Esophagus muscularis mucosa (tissue), 4 donors: ENCODE measurements at places on chromosomes 6 and 20. TPM values are rescaled to one million over a fixed set of nuclear protein-coding genes. Genes with fewer than 3 reads are reported as not detected.

CCR6 gene
- total RNA-seq, result not detected

SLC17A3 gene
- not detected for total RNA-seq

MCHR2 gene
- total RNA-seq, result not detected

IL17A gene
- total RNA-seq, result not detected

- no peak for DNase-seq
These were observed 12.7 kb upstream of the PRELID3B start for GRCh38 chr20:59055302-59055701.

GRCh38 chr6:137893726-137894125, 26.7 kb downstream of the TNFAIP3 start:
- DNase-seq, result no peak

- DNase-seq, result no peak
These were observed 142.6 kb upstream of the PRDM1 start for GRCh38 chr6:105943514-105943913.

GRCh38 chr6:71238351-71238750, 50.3 kb upstream of the OGFRL1 start:
- DNase-seq, result no peak

DNA sequence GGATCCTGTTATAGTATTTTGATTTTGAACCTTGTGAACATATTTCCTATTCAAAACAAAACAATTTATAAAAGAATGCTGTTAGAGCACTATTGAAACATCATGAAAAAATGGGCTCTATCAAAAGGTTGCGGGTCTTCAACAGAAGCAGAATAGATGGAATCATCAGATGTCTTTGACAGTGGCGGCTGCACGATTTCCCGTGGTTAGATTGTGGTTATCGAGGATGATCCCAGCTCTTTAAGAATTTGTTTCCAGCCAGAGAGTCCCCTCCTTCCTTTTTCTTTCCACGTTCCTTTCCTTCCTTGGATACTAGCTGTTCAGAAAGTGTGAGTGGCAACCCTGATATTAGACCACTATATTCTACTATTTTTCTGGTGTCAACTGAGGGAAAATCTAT, 163.4 kb downstream of the FARS2 start:
- no peak for DNase-seq

- no peak for DNase-seq
These were observed 44.2 kb upstream of the SLC9A8 start for GRCh38 chr20:49768204-49769047.

DNA sequence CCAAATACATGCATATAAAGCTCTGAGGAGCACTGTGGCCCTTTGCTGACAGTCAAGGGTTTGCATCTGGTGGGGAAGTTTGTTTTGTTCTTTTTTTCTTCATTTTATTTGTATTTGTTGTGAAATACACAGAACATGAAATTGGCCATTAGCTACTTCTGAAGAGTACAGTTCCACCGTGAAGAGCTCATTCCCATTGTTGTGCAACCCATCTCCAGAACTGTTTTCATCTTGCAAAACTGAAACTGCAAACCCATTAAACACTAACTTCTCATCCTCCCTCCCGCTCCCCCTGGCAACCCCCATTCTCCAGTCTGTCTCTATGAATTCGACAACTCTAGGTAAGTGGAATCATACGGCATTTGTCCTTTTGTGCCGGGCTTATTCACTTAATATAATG, 231.3 kb downstream of the TFAP2C start:
- DNase-seq, result no peak

GRCh38 chr6:141658696-141659095, 474.0 kb upstream of the GJE1 start:
- no peak for DNase-seq

DNA sequence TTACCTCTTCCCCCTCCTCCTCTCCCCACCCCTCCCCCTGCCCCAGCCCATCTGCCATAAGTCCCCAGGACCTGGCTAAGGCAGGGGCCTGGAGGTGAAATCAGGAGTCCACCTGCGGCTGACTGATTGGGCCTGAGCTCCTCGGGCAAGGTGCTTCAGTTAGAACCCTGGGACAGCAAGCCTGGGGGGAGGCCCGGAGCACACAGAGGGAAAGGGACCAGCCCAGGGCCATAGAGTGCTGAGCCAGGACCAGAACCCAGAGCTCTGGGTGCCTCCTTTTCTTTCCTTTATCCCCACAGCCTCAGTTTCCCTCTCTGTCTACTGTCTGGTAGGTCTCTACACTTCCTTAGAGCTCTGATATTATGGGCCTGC, 35.7 kb upstream of the VEGFA start:
- DNase-seq, result no peak

DNA sequence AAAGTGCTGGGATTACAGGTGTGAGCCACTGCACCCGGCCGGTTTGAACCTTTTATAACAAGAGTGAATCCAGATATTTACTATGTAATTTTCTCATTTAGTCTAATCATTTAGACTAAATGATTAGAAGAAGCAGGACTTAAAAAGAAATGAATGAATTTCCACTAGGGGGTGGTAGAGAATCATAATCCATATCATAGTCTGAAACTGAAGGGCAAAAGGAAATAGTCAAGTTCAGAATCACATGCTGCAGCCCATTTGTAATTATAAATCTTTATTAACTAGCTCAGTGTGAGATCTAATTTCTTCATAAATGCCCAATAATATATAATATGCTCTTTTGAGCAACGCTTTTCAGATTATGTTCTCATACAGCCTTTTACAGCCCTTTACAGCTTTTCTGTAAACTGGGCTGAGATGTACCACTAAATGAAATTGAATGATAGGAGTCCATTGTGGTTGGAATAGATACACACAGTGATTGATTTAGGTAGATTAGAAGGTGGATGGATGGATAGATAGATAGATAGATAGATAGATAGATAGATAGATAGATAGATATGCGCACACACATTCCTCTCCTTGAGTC, 31.8 kb downstream of the PSMB9 start:
- no peak for DNase-seq

DNA sequence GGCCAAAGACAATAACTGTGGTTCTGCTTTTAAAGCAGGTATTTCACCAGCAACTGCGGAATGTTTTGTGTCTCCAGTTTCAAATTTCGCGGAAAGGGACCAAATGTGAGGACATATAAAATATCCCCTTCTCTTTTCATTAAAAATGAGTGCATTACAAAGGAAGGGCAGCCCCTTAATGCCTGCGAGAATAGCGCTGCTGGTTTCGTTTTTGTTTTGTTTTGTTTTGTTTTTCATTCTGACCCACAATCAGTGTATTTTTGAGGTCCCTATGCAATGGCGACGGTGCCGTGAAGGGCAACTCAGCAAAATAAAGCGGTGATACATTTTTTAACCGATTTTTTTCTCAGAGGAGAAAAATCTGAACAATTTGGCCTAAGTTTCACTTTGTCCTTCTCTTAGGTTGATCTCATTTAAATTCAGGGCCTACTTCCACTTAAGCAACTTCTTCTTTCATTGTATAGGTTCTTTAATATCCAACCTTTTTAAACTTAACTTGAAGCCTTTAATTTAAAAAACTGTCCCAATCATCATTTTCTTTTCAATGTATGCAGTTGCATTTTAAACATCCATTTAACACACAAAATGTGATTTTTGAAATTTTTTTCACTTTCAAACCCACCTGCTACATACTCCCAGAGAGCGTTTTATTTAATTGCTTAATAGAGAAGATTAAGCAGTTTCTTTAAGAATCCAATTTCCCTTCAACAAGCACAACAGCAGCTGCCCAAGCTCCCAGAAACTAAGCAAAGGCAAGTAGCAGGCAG, 2.9 kb upstream of the HIVEP2 start:
- DNase-seq, result no peak

DNA sequence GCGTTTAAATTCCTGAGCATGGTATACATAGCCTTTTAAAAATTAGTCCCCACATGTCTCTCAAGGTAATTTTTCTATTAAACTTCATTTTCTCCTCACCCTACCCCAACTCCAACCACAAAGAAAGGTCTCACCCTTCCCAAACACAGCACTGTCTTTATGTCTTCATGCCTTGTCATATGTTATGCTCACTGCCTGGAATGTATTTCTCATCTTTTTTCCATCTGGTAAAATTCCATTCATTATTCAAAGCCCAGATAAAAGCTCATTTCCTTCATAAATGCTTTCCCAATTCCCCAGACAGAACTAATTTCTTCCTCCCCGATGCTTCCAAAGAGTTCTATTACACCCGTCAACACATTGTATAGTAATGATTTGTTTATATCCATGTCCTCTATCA, 302.0 kb downstream of the ALDH8A1 start:
- no peak for DNase-seq
